ENCODE measurements at places on chromosomes 5 and 9. TPM values are rescaled to one million over a fixed set of nuclear protein-coding genes. Genes with fewer than 3 reads are reported as not detected.

- no peak for DNase-seq
Measured at GRCh38 chr9:11158676-11159075, 545.9 kb upstream of the PTPRD start.

DNA sequence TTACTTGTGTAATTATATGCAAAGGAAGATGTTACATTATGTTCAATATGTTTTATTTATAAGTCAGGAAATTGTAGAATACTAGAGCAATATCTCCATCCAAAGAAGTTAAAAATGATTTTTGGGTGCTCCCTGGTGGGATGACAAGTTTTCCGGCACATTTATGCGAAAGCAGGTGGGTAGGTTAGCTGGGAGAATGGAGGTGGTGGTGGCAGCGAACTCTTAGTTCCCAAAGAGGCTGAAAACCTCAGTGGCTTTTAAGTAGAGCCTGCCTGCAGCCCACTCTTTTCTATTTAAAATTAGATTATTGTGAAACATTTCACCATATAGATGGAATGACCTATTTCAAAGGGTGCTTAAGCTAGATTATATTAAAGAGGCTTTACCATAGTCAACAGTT, 51.8 kb downstream of the ANKRD33B start:
- no peak for DNase-seq

- DNase-seq, result no peak
Measured at GRCh38 chr5:64330728-64331231, 165.1 kb downstream of the RNF180 start.

- DNase-seq, result no peak
Measured at GRCh38 chr5:157069949-157070348, 11.0 kb upstream of the HAVCR1 start.

TXNDC8 gene
- total RNA-seq, result not detected

GRCh38 chr5:142609142-142609541, 76.7 kb downstream of the FGF1 start:
- DNase-seq, result no peak

DNA sequence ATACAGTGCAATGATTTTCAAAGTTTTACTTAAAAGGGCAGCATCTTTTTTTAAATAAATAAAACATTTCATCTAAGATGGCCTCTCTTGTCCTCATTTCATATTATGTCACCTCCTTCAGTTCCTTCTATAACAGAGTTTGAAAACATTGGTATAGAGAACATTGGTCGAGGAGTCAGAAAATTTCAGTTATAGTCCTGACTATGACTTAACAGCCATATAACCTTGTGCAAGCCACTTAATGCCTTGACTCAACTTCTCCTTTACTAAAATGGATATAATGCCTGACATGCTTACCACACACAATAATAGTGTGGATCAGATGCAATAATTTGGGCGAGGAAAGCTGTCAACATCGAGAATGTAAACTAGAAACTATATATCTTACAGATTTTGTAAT, 22.6 kb downstream of the SSBP2 start:
- no peak for DNase-seq

- no peak for DNase-seq
Measured at GRCh38 chr5:76086095-76086494, 2.9 kb downstream of the SV2C start.

GRCh38 chr5:140785905-140786686, at the start of gene PCDHA1:
PCDHA1 (plus strand) TSS chr5:140786140.
- DNase-seq, result no peak

GRCh38 chr9:89440548-89440947, 57.4 kb downstream of the SEMA4D start:
- no peak for DNase-seq

GCNT4 gene
- total RNA-seq, result 0.54 TPM

ZDHHC11 gene
- 14.3 TPM for total RNA-seq
